ENCODE measurements at places on chromosomes 4 and X.

DNA sequence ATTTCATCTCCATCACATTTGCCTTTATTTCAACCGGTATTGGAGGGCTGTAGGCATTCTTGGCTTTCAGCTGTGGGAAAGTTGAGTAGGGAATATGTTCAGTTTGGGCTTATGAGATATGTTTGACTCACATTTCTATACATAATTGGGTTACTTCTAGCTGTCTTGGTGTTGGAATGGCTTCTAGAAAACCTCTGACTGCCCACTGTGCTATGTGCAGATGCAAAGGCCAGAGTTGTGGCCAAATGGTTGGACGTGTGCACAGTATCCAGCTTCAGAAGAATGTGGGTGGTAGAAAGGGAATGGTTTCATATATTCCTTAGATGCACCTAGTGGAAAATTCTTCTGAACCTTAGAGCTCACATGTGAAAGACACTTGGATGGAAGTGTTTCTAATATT is 92.6 kb upstream of the H2AZ1 start:
- DNase-seq: no peak

GRCh38 chr4:55248756-55249155 is 97.3 kb upstream of the SRD5A3 start:
- no peak for DNase-seq

- DNase-seq: no peak
These were observed 220.1 kb downstream of the DCTD start for GRCh38 chr4:182697094-182697493.

- no peak for DNase-seq
These were observed 115.6 kb downstream of the CAMK2D start for GRCh38 chr4:113645771-113646441.

- no peak for DNase-seq
These were observed 126.8 kb upstream of the MAMLD1 start for GRCh38 chrX:150236327-150236726.

GRCh38 chr4:152524427-152524826 is 11.5 kb downstream of the FBXW7 start:
- DNase-seq: no peak

- DNase-seq: no peak
These were observed 196.8 kb upstream of the ANXA3 start for GRCh38 chr4:78354782-78355181.

DNA sequence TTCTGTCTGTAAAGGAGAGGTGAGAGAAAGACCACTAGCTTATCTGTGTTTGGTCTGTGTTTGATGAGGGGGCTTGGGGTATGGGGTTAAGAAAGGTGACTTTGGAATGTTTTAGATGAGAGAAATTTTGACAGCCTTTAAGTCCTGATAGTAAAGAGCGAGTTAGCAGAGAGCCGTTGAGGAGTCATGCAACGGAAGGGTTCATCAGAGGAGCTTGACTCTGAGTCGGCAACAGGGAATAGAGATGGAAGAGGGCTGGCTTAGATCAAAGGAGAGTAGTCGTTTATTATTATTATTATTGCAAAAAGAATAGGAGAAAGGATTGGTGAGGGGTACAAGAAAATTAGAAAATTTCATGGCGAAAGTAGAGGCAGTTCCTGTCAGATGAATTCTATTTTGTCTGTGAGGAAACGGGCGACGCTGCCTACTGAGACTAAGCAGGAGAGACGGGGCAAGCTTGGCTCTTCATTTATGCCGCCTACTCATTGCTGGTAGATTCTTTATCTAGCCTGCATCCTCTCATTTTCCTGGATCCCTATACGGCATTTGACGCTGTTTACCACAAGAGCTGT is 473 bp upstream of the VAMP7 start:
- no peak for DNase-seq

GRCh38 chr4:16418814-16419213 is 192.5 kb upstream of the TAPT1 start:
- DNase-seq: no peak

DNA sequence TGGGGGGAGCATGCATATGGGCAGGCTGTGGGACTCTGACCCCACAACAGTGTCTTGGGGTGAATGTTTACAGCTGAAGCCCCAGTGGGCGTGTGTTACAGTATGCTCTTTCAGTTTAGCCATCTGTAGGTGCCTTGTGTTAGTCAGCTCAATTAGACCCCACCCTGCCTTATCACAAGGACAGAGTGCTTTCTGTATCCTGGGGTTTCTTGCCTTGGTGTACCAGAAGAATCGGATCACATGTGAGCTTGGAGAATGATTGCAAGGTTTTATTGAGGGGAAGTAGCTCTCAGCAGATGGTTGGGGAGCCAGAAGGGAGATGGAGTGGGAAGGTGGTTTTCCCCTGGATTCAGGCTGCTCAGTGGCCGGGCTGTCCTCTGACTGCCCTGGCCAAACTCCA is 27.3 kb downstream of the SH3BGRL start:
- no peak for DNase-seq

DNA sequence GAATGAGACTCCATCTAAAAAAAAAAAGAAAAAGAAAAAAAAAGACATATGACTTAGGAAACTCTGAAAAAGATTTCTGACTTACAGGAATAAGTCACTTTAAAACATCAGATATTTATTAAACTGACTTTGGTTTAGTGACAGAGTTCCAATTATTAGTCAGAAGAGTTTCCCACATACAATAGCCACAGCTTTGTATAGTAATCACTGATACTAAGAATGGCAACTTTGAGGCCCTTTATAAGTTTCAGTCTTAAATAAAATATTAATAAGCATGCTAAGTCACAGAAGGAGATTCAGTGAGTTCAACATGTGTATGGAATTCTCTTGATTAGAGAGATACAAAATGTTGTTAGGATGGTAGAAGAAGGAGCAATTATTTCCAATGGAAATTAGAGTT is 652.3 kb upstream of the AMOT start:
- DNase-seq: no peak

DNA sequence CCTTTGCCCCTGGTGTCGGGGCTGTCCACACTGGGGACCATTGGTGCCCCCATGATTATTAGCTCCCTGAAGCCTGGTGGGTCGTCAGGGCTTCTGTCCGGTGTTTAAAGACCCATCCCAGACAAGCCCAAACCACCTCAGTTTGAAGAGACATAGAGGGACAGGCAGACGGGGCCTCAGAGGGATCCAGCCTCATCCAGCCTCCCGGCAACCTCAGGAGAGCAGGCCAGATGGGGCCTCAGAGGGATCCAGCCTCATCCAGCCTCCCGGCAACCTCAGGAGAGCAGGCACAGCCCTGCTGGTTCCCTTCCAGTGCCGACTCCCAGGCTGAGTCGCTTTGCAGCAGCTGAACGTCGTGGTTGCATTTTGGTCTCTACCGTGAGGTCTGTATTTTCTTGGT is 32.1 kb downstream of the PIGG start:
- no peak for DNase-seq

- no peak for DNase-seq
These were observed 105.0 kb upstream of the ANXA3 start for GRCh38 chr4:78446619-78447018.

- no peak for DNase-seq
These were observed 148.6 kb downstream of the GC start for GRCh38 chr4:71635139-71635748.

DNA sequence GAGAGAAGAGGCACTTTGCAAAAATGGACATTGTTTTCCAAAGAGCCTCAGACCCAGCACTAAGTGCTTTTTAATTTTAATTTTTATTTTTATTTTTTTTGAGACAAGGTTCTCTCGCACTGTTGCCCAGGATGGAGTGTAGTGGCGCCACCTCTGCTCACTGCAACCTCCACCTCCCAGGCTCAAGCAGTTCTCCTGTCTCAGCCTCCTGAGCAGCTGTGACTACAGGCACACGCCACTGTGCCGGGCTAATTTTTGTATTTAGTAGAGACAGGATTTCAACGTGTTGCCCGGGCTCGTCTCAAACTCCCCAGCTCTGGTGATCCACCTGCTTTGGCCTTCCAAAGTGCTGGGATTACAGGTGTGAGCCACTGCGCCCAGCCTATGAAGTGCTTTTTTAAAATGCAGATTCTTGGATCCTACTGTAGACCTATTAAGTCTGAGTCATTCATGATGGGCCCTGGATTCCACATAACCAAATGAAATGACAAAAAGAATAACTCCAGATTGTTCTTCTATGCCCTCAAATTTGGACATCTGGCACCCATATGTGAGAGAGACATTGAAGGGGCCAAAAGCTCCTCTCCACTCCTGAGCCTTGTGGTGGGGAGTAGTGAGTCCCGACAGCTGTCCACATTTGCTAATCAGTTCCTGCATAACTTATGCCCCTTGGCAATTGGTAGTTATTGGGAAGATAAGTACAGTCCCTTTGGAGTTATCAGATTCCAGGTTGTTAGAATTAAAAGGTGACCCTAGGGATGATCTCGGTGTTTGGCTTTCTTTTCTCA is 3.6 kb downstream of the NOCT start:
- no peak for DNase-seq

DNA sequence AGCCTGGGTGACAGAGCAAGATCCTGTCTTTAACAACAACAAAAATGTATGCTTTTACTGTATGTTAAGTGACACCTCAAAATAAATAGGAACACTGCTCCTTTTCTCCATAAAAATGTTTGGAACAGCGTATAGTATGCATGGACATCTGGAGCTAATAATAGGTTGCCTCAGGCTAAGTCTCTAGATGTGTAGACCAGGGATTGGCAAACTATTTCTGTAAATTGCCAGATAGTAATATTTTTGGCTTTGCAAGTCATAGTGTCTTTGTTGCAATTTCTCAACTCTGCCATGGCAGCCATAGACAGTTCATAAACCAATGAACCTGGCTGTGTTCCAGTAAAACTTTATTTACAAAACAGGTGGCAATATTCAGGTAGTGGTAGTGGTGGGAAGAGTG is 76.6 kb upstream of the CBLL2 start:
- DNase-seq: no peak

DNA sequence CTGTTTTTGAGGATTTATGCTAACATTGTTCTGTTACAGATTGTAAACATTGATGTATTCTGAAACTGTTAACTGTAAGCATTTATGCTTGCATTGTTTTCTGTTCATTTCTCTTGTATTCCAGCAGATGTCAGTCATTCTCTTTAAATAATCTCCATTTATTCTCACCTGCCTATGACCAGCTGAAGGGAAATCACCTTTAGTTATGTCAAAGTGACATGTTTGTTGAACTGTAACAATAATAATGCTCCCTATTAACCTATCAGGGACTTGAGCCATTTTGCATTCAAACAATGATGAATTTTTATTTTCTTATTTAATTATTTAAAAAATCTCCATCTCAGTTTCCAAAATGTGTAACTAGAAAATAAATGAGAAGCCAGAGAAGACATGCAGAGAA is 58.0 kb downstream of the SPCS3 start:
- DNase-seq: no peak

DNA sequence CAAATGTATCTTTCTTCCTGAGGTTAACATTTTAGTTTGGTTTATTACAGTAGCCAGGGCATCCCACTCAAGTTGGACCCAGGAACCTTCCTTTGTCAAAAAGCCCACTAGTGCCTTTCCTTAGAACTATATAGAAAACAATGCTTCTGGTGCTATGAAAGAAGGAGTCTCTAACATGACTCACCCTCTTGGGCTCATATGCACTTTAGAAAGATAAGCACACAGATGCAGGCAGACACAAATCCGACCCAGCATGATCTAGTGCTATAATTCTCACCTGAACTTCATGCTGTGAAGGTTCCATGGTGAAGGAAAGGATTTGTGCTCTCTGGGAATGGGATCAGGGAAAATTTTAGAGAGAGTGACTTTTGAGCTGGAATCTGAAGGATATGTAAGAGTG is 289.4 kb downstream of the ANKRD50 start:
- DNase-seq: no peak

DNA sequence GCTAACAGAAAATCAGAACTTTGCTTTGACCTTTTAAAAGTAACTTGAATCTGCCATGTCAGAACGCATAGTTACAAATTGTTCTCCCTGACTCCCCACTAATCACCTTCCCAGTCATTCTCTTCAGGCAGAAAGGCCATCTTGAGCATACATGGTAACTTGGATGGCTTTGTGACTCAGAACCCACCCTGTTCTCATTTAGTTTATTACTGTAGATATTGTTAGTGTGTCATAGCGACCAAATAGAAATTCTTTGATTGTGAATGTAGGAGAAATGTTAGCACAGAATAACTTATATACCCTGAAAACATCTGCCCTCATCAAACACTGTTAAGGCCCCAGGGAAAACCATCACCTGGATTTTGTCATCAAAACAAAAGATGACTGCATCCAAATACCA is 382.0 kb downstream of the MAGEB5 start:
- DNase-seq: no peak

- DNase-seq: no peak
These were observed 92.0 kb upstream of the EMCN start for GRCh38 chr4:100609810-100610209.

DNA sequence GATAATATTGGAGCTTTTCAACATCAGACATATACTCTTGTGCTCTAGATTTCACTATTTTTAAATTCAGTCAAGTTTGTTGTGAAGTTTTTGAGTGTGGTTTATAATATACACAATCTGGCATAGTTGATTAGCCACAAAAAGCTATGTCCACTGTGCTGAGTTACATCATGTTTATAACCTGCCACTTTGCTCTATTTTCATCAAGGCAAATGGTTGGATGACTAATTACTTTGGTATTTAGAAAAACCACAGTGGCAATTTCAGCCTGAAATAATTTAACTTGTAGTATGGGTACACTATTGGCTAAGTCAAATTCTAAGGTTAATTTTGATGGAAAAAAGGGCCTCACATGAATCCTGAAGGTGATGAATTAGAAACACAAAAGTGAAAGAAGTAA is 262.6 kb downstream of the C4orf33 start:
- DNase-seq: no peak

DNA sequence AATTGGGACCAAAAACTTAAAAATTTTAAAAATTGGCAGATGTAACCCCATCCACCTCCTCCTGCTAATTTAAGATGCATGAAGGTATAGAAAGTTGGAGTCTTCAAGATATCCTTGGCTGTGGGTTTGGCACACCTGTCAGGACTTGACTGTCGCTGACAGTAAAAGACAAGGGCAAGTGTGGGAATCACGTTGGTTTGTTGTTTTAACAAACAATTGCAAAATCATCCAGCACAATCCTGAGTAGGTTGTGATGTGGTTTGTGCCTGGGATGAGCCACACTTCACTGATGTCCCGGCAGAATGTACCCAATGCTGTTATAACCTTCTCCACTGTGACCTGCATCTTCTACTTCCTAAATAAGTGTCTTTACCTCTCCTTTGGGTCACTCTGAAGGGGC is 24.0 kb downstream of the HOPX start:
- DNase-seq: no peak

GRCh38 chr4:156779042-156779441 is 192.6 kb downstream of the PDGFC start:
- no peak for DNase-seq

GRCh38 chr4:145196747-145197146 is 16.4 kb upstream of the OTUD4 start:
- DNase-seq: no peak

GRCh38 chrX:132749406-132749805 is 209.0 kb downstream of the HS6ST2 start:
- DNase-seq: no peak

Measured in activated T-helper 9 cell treated with anti-CD3 and anti-CD28 coated beads, Interleukin-2, amount 50 U/mL, for 16 hours (primary cell).